Right ventricle myocardium inferior (tissue), 1 donor: ENCODE measurements at places on chromosomes 1 and 21. TPM values are rescaled to one million over a fixed set of nuclear protein-coding genes. Genes with fewer than 3 reads are reported as not detected.

The MCOLN2 gene
- total RNA-seq = 0.19 TPM

The KLHL17 gene
- 7.0 TPM for total RNA-seq

The CD1E gene
- not detected for total RNA-seq

The FAM177B gene
- total RNA-seq = not detected

The ACTL8 gene
- total RNA-seq = not detected
